Dorsolateral prefrontal cortex (tissue), 122 donors: ENCODE measurements at places on chromosomes 7 and 10.

- DNase-seq = no peak
These were observed 36.6 kb upstream of the VWDE start for GRCh38 chr7:12440229-12440628.

- no peak for DNase-seq
These were observed 160.3 kb downstream of the PAXIP1 start for GRCh38 chr7:154842591-154842990.

GRCh38 chr7:149790146-149790548 is 16.8 kb upstream of the ZNF467 start:
- DNase-seq = no peak

- no peak for DNase-seq
These were observed 207.2 kb downstream of the PARD3 start for GRCh38 chr10:34607894-34608293.

- no peak for DNase-seq
These were observed 21.9 kb downstream of the PCBD1 start for GRCh38 chr10:70866424-70866823.

DNA sequence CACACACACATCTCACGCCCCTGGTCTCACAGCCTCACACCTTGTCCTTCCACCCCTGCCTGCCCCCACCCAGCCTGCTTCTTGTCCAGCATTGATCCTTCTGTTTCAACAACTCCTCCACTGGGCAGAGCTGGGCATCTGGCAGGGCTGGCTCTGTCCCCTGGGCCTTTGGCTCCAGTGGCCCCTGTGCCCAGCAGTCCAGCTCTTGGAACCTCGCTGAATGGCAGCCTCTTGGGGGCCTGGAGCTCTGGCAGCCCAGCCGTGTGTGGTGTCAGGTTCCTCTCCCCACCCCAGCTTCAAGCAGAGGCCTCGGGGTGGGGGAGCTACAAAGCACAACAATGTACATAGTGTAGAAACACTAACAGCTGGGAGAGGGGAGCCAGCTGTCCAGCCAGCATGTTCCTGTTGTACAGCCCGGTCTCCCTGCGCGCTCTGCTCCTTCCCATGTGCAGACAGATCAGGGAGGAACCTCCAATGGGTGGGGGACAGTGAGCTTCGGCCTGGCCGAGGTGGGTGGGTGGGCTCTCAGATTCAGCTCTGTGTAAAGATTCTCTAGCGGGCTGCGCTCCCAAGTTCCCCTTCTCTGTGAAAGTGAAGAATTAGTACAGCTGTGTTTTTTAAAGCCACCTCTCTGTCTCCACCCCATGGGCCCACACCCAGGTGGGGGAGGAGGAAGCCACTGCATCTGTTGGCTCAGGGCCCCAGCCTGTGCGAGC is 19.4 kb downstream of the ZMIZ2 start:
- peak; percentile 66 for DNase-seq

DNA sequence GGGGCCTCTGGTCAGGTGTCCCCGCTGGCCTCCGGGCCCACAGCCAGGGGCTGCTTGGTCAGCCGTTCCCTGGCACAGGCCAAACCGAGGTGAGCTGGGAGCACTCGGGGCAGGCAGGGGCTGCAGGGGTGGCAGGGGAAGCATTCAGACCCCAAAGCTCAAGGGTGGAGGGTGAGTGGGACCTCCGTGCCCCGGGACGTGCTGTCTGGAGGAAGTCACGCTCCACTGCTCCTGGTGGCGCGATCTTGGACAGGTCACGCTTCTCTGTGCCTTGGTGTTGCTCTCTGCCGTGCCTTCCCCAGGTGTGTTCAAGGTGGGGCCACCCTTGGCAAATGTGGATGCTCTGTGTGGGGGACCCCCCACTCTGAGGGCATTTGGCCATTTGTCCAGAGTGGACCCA is 24.6 kb upstream of the ELFN1 start:
- no peak for DNase-seq

- no peak for DNase-seq
These were observed 64.2 kb downstream of the PRLHR start for GRCh38 chr10:118531105-118531852.

DNA sequence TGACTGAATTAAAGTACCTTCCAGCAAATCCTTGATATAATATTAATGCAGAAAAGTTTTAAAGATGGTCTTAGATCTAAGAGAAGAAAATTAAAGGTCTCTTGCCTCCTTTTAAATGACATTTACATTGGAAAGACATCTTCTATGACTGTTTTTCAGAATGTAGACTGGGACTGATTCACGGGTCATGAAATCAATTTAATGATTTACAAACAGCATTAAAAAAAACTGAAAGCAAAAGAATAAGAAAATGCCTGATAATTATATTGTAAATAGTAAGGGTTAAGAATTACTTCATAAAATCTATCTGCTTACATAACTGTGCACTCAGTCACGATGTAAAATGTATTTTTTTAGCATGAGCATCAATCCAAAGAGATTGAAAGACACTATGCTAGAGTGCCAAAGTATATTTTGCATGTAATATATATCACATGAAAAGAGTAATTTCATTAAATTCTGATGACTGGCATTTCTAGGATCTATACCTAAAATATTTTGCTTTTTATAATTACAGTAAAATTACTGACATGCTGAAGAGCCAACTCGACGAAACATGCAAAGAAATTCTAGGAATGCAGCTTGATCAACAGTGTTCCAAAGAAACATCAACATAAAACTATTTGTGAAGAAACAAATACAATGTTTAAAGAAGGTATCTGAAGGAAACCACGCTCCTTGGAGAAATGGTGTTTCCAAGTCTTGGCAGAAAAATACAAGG is 35.1 kb downstream of the RTKN2 start:
- no peak for DNase-seq

DNA sequence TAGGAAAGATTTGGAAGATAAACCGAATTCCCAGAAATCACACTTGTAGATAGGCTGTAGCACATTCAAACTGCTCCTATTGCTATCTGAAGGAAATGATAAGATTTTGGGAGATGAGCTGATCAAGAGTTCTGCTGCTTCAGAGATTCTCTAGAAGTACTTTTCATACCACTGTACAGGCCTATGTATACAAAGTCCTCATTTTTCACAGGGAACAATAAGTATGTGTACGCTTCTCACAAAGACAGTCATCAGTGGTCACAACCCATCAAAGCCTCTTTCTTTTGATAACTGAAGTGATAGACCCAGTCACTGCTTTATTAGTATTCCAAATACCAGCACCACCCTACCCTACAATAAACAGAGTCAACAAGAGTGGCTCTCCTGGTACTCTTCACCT is 15.6 kb upstream of the SEPTIN7 start:
- DNase-seq = no peak

- no peak for DNase-seq
These were observed 43.5 kb downstream of the MCU start for GRCh38 chr10:72735288-72735936.

- no peak for DNase-seq
These were observed 409.5 kb downstream of the GLRX3 start for GRCh38 chr10:130545697-130546096.

DNA sequence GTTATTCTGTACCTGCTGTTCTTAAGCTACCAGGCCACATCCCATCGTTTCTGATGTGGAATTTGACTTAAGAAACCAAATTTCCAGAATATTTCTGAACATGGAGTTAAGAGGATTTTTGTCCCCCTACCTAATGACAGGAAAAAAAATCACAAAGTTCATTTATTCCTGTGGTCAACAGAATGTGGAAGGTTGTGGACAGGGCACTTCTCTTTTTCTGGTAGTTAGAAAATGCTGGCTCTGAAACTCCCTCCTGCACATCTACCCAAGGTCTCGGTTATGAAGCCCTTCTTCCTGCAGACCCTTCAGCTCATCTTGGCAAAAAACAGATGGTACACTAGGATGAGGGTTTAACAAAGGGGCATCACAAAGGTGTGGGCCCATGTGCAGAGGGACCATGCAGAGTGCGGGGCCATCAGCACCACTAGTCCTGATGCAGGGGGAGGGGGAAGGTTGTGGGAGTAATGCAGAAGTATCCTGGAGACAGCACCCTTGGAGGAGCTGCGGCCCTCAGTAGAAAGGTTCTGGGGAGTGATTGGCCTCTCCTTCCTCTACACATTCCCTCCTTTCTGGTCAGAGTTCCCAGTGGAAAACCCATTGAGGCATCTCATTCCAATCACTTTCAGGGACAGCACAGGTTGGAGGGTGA is 9.8 kb downstream of the ALOX5 start:
- no peak for DNase-seq

GRCh38 chr7:135204876-135205275 is 6.5 kb downstream of the WDR91 start:
- DNase-seq = no peak

DNA sequence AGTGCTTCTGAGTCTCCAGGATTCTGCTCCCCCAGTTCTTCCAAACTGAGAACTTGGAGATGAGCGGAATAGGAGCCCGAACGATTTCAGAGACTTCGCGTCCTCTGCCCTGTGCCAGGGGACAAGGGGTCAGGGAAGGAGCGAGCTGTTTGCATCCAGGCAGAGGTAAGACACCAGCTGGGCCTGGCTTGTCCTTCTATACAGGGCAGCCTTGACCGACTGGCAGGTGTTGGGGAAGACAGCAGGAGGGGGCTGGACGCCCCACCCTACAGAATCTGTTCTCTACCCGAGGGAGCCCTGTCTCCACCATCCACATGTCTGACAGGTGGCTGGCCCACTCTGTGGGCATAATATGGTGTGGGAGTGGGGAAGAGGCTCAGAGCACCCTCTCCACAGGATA is 7.1 kb downstream of the SPOCK2 start:
- DNase-seq = no peak

DNA sequence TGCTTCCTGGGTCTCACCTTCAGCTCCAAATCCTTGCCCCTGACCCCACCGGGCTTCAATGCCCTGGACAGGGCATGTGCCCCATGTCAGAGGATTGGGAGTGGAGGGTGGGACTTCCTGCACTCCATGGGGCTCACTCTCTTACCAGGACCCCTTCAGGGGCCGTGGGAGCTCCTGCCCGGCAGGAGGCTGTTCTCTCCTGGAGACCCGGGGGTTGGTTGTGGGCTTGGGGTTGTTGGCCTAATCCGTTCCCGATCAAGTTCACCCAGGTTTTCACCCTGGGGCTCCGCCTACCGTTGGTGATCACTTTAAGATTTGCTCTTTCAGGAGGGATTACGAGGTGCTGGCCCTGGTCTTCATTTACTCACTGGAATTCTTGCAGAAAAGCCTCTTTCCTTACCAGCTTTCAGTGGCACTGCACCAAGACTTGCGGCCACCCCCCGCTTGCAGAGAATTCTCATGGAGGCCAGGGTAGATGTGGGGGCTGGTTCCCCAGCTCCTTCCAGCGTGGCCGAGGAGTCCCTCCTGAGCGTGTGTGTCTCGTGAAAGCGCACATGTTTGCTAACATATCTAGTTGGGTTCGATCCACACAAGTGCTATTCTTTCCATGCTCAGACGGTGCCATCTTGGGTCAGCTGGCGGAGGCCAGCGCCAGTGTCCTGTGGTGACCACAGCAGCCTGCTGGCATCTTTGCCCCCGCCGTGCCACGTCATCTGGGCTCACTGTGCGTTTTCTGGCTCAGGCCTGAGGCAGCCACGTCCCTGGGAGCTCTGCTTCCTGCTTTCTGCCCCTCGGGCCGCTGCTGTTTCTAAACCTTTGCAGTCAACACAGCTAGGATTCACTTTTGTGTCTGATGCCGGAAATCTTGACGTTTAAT is 15.6 kb downstream of the PWWP2B start:
- no peak for DNase-seq

- DNase-seq = no peak
These were observed 40.0 kb downstream of the GHRHR start for GRCh38 chr7:31003721-31004120.

DNA sequence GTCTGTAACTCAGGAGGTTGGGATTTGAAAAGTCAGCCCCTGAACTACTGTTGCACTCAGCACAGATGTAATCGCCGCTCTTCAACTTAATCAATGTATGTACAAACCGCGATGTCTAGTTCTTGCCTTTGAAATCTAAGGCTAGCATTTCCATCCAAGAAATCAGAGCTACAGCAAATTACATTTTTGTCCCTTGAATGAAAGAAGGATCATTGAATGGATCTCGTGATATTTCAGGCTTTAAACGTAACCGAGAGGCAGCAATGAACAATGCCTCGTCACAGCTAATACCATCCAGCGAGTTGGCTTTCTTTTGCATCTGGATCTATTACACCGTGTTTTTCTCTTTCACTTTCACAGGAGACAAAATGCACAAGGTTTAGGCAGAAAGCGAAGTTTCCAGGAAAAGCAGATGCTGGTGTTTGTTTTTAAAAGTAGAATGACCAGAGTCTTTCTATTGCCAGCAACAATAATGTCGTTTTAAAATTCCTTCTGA is 5.5 kb downstream of the SKIDA1 start:
- no peak for DNase-seq

GRCh38 chr10:104040862-104041789 is 44.6 kb downstream of the COL17A1 start:
- DNase-seq = no peak

DNA sequence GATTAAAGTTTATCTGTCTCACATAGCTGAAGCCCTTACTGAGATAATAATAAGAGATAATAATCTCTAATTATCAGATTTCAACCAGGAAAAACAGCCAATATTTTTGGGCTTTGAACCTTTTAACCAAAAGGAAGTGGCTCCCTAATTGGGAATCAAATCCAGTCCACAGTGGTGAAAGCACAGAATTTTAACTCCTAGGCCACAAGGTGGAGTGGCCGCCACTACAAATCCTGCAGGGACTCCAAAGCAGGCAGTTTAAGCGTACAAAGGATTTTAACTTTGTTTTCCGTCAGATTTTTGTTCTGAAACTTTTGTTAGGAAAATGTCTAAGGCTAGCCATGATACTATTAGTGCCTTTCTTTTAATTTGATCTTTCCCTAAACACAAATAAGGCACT is 99.6 kb upstream of the CCNY start:
- DNase-seq = no peak

GRCh38 chr7:676246-676971 is 50.1 kb upstream of the DNAAF5 start:
- DNase-seq = peak; percentile 66

- DNase-seq = no peak
These were observed 26.3 kb upstream of the WDR11 start for GRCh38 chr10:120824881-120825309.
